Stimulated activated CD8-positive, alpha-beta memory T cell treated with anti-CD3 and anti-CD28 coated beads, Interleukin-2, amount 100 ng/mL, for 1 hour (primary cell): ENCODE measurements at places on chromosomes 16 and 17.

DNA sequence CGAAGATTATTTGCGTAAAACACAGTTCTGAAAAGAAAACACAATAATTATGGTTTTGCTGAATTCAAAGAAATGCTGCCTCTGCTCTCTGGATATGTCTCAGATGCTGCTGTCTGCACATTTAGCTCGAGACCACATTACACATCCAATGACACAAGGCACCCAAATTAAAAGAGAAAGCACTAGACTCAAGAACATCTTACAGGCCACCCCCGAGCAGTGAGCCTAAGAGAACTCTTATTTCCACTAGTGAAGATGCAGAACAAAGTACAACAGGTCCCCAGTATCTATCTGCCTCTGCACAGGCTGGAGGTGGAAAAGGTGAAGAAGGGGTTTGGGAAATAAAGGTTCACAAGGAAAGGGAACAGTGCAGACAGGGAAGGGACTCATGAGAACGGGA is 33.5 kb downstream of the GRB2 start:
- DNase-seq, result no peak

DNA sequence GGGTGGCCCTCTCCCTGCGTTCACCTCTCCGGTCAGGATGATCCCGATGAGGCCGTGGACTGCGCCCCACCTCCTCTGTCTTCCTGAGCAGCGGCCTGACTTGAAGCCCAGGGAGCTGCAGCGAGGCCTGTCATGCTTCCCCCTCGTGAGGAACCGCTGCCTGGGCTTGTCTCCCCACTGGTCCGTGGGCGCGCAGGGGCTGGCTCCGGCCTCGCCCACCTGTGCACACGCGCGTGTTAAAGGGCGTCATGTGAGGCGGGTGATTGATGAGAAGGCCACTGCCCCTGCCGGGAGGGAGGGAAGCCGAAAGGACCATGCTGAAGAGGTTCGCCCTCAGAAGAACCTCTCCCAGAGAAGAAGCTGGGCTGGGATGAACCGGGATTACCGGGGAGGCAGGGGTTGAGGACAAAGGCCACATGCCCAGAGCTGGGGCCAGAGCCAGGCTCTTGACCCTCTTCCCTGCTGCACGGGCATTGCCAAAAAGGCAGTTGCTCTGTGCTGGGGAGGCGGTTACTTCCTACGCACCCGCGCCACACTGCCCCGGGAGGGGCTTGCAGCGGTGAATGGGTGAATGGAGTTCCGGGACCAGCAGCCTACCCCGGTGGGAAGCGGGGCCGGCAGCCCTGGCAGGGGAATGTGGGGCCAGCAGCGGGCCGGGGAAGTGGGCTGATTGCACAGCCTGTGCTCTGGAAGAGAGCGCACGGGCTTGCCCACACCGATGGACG is 85.9 kb upstream of the GSE1 start:
- no peak for DNase-seq

GRCh38 chr17:40625311-40625710 is 22.3 kb downstream of the SMARCE1 start:
- DNase-seq, result no peak

GRCh38 chr17:323721-324571 is 28.7 kb downstream of the RPH3AL start:
- no peak for DNase-seq
